ENCODE measurements at places on chromosomes 3 and 15.

DNA sequence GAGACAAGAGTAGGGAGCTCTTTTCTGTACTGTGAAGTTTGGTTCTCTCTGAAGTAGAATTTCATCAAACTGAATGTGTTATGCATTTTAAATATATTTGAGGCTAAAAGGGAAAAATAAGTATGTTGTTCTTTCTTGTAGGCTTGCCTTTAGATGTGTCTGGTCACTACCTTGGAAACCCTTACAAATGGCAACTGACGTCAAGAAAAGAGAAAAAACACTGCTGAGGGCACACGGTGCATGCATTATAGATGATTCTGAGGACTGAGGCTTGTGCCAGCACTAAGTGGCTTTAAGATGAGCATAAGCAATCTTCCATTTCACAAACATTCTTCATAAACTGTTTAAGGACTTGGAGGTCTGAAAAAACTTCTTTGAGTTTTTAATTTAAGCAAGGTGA is 31.1 kb upstream of the ACTL6A start:
- no peak for DNase-seq

DNA sequence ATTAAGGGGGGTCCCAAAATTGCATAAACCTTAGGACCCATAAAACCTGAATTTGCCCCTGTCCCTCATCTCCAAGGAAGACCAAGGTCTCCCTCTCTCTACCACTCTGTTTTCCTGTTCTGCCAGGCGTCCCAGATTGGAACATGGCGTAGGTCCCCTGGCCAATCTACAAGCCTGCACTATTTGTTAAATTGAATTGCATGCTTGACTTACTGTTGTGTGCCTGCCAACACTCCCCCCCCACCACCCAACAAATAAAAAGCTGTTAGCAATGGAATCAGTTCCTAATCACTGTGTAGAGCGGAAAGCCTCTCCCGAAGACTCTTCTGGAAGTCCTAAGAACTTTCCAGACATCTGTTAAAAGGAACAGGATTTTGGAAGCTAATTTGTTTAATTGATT is 11.7 kb downstream of the CTXND1 start:
- no peak for DNase-seq

GRCh38 chr15:61220125-61220524 is 9.0 kb downstream of the RORA start:
- DNase-seq = no peak

DNA sequence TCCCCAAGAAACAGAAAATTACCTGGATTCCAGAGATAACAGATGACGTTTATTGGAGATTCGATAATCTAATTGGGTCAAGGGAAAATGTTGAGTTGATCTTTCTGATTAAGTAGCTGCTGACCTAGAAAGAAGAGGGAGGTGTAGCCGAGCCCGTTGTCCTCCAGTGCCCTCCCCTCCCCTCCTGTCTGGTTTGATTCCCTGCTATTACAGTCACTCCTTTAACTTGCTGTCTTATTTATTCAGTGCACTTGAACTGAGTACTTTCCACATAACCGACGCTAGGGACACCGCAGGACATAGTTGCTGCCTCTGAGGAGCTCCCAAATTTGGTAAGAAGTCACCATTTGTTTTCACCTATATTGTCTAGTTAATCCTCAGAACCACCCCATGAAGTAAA is 103.7 kb downstream of the AQP9 start:
- DNase-seq = no peak

- no peak for DNase-seq
Observed at GRCh38 chr15:95693917-95694316, 636.6 kb upstream of the NR2F2 start.

- DNase-seq = no peak
Observed at GRCh38 chr3:123759871-123760270, 124.3 kb downstream of the MYLK start.

DNA sequence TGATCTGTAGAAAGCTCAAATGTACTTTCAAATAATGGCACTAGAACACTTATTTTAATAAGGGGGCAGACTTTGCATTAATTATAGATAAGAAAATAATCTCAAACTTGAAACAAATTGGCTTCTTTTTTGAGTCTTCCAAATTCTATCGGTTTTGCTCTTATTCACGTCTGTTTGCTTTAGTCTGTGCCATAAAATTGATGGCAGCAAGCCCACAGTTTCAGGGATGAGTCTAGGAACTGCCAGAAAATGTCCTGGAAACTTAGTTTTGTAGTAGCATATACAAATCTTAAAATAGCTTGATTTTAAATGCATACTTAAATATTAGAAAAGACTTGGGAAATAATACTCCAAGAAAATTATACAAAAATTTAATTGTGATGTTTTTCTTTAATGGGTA is 39.7 kb downstream of the BCHE start:
- no peak for DNase-seq

DNA sequence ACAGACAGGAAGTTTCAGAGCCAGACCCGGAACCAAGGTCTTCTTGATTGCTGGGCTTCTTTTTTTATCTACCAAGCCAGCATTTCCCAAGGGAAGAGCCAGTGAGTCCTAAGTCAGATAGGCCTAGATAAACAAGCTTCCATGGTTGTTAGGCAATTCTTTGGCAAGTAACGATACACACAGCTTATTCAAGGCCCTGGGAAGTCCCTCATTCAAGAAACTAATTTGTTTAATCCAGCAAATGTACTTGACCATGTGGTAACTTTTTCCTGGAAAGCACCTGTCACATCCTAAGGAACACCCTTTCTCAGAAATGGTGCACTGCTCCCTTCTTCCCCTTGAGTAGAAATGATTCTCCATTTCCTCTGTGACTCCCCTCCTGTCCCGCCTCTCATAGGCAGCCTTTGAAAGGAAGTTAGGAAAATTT is 209.9 kb downstream of the ITPR1 start:
- DNase-seq = no peak

GRCh38 chr3:132174500-132174899 is 139.7 kb upstream of the CPNE4 start:
- DNase-seq = no peak

DNA sequence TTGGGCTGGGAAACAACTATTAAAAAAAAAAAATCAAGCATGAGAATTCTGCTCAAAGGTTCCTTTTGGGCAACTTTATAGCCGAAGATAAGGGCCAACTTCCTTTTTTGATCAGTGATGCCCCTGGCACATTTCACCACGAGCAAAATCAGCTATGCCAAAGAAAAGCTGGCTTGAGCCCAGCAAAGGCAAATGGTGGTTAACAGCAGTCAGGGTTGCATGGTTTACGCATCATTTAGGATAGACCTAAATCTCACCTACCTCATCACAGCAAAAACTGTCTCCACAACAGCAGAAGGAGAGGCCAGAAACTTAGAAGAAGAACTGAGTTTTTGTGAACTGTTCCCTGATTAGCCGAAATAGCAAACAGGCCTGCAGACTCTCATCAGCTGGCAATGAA is 220.1 kb upstream of the CDIN1 start:
- DNase-seq = no peak

DNA sequence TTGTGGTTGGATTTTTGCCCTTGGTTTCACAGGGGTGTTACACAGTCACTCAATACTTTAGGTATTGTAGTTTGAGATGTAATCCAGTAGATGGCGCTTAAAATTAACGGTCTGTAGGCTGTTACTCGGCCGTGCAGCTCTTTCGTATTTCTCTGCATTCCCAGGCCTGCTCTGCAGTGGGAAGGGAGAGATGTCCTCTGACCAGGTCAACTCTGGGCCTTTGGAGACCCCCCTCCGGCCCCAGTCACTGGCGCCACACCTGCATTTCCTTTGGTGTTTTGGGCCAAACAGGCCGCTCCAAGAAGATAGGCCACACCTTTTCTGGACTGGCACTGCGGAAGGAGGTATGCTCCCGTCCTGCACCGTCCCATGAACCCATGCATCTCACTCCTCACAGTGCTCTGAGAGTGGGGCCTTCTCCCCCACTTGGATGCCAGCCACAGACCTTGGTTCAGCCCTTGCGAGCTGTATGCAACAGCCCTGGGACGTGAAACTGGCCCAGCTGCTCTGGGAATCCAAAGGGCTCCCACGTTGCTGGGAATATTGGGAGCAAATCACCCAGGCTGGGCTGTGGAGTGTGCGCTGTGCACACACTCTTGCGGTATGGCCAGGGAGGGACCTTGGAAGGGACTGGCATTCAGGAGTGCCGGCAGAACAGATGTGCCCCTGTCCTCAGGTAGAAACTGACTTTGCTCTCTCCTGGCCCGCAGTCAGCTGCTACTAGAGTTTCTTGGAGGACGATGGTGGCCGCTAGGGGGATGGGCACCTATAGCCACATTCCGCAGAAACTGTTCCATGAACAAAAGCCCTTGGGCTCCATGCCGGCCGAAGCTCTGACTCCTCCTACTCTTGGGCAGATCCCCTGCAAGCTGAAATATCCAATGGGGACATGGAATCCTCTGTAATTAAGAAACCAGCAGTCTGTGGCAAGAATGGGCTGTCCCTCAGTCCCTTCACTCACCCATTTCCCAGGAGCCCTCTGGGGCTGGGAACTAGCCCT is 410.5 kb upstream of the CADM2 start:
- DNase-seq = no peak

GRCh38 chr3:150740733-150741496 is 22.1 kb downstream of the SIAH2 start:
- no peak for DNase-seq

- no peak for DNase-seq
Observed at GRCh38 chr3:4061783-4062360, 241.3 kb upstream of the SETMAR start.

GRCh38 chr3:150006794-150007193 is 36.1 kb upstream of the PFN2 start:
- DNase-seq = no peak

DNA sequence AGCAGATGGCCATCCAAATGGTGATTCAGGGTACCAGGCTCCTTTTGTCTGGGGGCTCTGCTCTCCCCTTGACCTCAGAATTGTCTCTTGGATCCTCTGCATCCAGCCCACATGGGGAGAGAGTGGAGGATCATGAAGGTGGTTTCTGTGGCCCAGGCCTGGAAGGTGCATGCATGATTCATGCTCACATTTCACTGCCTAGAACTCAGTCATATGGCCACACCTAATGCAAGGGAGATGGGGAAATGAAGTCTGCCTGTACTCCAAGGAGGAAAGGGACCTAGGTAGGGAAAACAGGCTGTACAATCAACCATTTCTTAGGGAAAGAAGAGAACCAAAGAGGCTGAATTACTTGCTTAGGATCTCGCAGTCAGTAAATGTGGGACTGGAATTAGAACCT is 15.1 kb downstream of the HRG start:
- no peak for DNase-seq

DNA sequence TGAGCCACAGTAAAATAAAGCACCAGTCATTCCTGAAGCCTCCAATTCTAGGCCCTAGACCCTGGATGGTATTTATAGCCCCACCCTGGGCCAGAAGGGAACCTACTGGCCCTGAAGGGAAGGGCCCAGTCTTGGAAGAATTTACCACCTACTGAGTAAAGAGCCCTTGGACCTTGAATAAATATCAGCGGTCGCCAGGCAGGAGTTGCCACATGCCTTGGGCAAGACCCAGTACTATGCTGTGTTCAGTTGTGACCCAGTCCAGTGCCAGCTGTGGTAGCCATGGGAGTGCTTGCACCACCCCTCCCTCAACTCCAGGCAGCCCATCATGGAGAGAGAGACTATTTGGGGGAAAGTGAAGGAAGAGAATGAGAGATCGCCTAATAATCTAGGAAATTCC is 27.0 kb downstream of the NCBP2 start:
- no peak for DNase-seq
